ENCODE measurements at places on chromosomes 2 and 18. TPM values are rescaled to one million over a fixed set of nuclear protein-coding genes. Genes with fewer than 3 reads are reported as not detected.

Gene GALR1
- total RNA-seq = 0.33 TPM

Gene ESPNL
- 0.36 TPM for total RNA-seq

- no peak overlapping the region for H3K4me3 ChIP-seq
- H3K36me3 ChIP-seq = no peaks in the 10 kb centered on the region
Observed at GRCh38 chr2:148704247-148704646, 59.7 kb downstream of the EPC2 start.

Gene SNTG2
- 2.8 TPM for total RNA-seq

DNA sequence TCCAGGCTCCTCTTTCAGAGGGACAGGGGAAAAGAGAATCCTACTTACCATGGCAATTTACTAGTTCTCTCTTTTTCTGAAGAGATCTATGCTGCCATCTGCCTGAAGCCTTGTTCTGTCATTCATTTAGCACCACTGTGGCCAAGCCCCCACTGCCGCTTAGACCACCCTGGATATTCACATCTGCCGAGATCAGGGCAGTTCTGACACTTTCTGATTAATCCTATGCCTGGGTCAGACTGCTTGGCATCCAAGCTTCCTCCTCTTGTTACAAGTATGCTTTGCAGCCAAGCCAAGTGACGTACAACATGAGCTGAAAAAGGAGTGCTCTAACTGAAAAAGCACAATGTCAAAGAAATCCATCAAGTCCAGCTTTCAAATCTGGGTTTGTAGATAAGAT lies 332.6 kb downstream of the SUCLG1 start:
- no peaks in the 10 kb centered on the region for H3K4me1 ChIP-seq
- H3K27me3 ChIP-seq = no peaks in the 10 kb centered on the region
- no peak overlapping the region for H3K4me3 ChIP-seq
- H3K36me3 ChIP-seq = no peaks in the 10 kb centered on the region
- H3K27ac ChIP-seq = no peak overlapping the region
- no peak for DNase-seq

- no peak overlapping the region for H3K4me3 ChIP-seq
- H3K4me1 ChIP-seq = no peaks in the 10 kb centered on the region
- peaks cover 97% of the 10 kb centered on the region for H3K36me3 ChIP-seq
- H3K27ac ChIP-seq = no peak overlapping the region
Observed at GRCh38 chr2:241235859-241236593, 47.5 kb downstream of the ANO7 start.

DNA sequence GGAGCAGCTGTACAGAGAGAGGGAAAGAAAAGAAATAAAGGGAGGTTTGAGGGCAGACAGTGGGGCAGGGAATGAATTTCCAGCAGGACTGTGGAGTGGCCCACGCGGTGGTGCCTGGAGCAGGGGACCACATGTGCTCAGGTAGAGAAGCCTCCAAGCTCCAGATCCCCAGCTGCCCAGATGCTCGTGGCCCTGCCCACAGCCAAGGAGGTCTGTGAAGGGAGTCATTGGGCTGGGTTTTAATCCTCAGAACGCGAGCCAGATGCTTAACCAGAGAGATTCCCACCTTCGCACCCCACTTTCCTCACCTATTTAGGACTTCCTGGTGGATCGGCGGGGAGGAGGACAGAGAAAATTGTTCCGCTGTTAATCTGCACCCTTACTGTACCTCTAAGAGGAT lies 369.4 kb downstream of the PARD3B start:
- no peaks in the 10 kb centered on the region for H3K36me3 ChIP-seq
- H3K4me1 ChIP-seq = no peaks in the 10 kb centered on the region
- no peaks in the 10 kb centered on the region for H3K27me3 ChIP-seq

GRCh38 chr2:43095533-43096295 lies 130.7 kb downstream of the ZFP36L2 start:
- H3K4me3 ChIP-seq = no peak overlapping the region
- H3K4me1 ChIP-seq = no peaks in the 10 kb centered on the region
- no peak overlapping the region for H3K27ac ChIP-seq

DNA sequence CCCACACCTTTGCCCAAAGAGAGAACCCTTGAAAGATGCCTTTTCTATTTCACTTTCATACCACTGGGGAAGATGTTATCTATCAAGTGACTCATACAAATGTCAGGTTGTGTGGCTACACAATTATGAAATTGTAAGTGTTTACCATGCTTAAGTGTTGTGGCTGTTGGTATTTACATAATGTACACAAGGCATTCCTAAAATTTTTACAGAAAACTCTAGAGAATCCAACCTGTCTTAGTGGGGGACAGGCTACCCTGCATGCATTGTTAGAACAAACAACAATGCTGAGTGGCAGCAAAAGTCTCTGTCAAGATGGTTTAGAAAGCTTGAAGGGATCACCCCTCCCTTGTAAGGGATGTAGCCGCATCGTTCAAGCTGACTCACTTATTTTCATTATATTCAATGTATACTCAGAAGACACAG lies 5.5 kb upstream of the MGAT4A start:
- no peaks in the 10 kb centered on the region for H3K36me3 ChIP-seq
- no peak overlapping the region for H3K4me3 ChIP-seq
- no peaks in the 10 kb centered on the region for H3K27me3 ChIP-seq
- H3K4me1 ChIP-seq = no peaks in the 10 kb centered on the region
- DNase-seq = no peak

- no peak overlapping the region for H3K4me3 ChIP-seq
- H3K27ac ChIP-seq = no peak overlapping the region
- peaks cover 6% of the 10 kb centered on the region for H3K4me1 ChIP-seq
- no peaks in the 10 kb centered on the region for H3K36me3 ChIP-seq
- no peaks in the 10 kb centered on the region for H3K27me3 ChIP-seq
Observed at GRCh38 chr2:11873356-11874154, 127.1 kb downstream of the LPIN1 start.

Gene ITGA4
- total RNA-seq = 9.7 TPM

GRCh38 chr18:32983721-32984120 lies 210.9 kb upstream of the KLHL14 start:
- H3K36me3 ChIP-seq = no peaks in the 10 kb centered on the region
- no peaks in the 10 kb centered on the region for H3K4me1 ChIP-seq
- no peak overlapping the region for H3K4me3 ChIP-seq
- DNase-seq = no peak
- no peaks in the 10 kb centered on the region for H3K27me3 ChIP-seq
- no peak overlapping the region for H3K27ac ChIP-seq

- H3K27me3 ChIP-seq = no peaks in the 10 kb centered on the region
- no peaks in the 10 kb centered on the region for H3K36me3 ChIP-seq
- DNase-seq = no peak
- H3K27ac ChIP-seq = no peak overlapping the region
- H3K4me1 ChIP-seq = no peaks in the 10 kb centered on the region
Observed at GRCh38 chr18:27964811-27965210, 212.1 kb downstream of the CDH2 start.

DNA sequence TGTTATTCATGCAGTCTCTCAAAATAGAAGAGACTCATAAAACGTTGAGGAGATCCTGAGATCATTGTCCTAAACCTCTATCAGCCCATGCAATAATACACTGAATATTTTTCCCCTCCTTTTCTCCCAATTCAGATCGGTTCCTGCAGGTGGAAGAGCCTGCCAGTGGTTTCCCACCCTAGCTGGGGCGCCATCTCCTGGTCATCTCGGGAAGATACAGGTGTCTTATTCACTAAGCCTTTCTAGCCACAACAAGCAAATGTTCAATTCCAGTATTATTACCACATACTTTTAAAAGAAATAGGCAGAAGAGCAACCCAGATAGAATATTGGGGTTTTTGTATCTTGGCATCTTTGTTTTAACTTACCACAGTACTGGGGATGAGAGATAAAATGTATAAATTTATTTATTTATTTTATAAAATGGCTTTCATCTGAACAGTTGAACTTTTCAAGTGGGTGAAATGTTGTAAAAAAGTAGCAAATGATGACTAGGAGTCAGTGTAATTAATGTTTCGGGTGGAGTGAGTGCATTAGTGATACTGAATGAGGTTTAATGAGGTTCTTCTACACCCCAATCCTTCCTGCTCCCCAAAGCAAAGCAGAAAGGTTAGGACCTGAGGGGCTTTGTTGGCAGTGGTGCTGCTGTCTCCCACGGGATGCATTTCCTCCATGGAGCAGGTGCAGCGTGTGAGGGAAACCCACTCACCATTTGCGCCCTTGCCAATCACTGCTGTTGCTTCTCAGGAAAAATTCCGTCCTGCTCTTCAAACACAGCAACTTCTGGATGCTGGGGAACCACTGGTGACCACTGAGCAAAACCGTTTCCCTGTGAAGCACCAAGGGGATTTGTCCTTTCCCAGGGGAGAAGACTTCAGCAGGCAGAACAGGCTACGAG lies 147.1 kb upstream of the FHL2 start:
- H3K4me1 ChIP-seq = no peaks in the 10 kb centered on the region
- H3K36me3 ChIP-seq = no peaks in the 10 kb centered on the region
- H3K27me3 ChIP-seq = peaks cover 8% of the 10 kb centered on the region

Gene DNAJB2
- total RNA-seq = 42.1 TPM

- H3K4me3 ChIP-seq = no peak overlapping the region
- no peak for DNase-seq
- H3K27me3 ChIP-seq = no peaks in the 10 kb centered on the region
- H3K27ac ChIP-seq = no peak overlapping the region
- no peaks in the 10 kb centered on the region for H3K4me1 ChIP-seq
Observed at GRCh38 chr2:68931799-68932198, 20.9 kb downstream of the GKN2 start.
